ENCODE measurements at places on chromosomes 6 and 20. TPM values are rescaled to one million over a fixed set of nuclear protein-coding genes. Genes with fewer than 3 reads are reported as not detected.

DNA sequence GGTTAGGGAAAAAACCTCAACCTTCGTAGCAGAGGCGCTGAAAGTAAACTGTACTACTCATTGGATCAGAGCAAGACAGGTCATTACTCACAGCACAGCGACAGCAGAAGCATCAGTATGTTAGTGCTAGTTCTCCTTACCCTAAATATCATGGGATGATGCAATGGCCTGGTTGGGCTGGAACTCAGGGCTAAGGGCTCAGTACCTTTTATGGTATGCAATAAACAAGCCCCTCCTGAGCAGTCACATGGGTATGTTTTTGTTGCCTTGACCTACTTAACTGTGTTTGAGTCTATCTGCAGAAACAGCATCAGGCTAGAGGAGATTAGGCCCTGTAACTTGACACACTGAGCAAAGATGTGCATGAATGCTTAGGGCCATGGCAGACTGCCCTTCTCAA, 369.4 kb upstream of the IMPG1 start:
- no peak for DNase-seq

- peak; percentile 12 for DNase-seq
Measured at GRCh38 chr20:29873946-29874345, 1383.5 kb upstream of the DEFB115 start.

Gene PLCB1
- polyA plus RNA-seq, result 7.4 TPM

DNA sequence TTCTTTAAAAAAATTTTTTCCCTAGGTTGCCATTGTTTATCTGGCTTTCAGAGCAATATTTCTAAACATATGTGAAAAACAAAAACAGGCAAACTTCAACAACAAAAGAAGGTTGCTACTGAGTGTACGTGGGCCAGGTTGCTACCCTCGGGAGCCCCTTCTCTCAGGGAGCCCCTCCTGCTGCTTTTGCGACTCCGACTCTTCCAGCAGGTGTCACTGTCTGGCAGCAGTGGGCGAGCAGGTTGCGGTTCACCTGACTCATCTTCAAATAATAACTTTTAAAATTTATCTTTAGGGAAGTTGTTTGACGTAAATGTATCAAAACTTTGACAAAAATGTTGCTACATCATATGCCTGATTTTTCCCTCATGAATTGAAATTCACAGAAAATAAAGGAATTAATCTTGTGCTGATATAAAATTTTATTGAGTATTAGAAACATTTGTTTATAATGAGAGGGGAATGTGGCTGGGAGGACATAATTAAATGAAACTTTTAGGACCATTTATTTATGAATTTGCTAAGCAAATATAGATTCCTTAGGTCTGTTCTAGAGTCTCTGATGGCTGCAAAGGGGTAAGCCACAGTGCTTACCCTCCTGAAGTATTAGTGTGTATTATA, 138.8 kb downstream of the HIVEP1 start:
- no peak for DNase-seq

DNA sequence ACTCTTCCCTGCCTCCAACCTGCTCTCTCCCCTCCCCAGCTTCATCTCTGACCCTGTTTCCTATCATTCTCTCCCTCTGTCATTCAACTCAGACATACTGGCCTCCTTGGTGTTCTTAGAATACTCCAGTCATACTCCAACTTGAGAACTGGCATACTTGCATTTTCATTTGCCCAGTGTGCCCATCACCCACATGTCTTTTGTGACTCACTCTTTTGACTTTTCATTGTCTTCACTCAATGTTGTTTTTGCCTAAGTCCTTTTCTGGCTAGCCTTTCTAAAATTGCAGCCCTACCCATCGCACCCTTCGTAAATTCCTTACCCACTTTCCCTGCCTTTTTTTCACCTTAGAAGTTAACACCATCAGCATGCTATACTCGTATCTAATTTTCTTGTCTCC, 77.0 kb upstream of the CD2AP start:
- DNase-seq, result no peak

Gene TMEM14A
- polyA plus RNA-seq, result 21.0 TPM

DNA sequence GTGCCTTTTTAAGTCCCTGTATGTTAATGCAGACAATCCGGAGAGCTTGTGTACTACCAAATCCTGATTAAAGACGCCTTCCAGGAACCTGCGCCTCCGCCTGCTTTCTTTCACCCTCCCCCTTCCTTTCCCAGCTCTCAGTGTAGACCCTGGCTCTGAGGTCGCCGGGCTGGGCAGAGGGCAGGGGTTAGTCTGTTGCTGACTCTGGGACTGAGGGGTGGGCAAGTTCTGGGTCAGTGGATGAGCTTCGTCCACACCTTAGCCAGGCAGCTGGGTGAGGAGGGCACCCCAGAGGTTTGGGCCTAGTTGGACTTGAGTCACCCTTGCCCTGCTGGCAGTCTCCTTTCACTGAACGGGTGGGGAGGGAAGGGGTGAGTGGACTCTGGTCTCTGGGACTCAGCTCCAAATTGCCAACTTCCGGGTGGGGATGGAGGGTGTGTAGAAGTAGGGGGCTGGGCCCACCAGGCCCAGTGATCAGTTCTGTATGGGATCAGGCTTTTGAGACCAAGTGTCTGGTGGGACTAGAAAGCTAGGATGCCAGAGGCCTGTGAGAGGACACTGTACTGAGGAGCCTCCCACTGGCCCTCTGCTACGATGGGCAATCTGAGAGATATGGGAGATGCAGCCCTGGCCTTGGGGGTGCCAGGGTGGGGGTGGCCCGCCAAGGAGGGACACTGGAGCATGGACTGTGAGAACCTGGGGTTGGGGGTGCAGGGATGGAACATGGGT, 21.3 kb upstream of the SLC22A7 start:
- DNase-seq, result no peak

Gene POU3F2
- 0.58 TPM for polyA plus RNA-seq

DNA sequence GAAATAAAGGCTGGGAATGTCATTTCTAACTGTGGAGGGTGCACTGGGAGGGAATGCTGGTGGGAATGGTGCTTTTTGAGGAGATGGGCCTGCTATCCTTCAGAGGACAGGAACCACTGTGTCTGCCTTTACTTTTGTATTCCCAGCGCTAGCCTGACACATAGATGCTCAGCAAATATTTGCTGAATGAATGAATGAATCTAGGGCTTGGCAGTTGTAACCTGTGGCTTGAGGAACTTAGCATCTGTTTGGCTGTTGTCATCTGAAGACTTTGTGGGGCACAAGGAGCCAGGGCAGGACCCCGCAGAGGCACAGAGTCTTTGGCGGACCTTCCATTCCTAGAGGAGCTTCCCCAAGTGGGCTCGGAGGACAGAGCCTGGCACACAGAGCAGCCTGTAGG, 6.1 kb downstream of the TOX2 start:
- DNase-seq, result no peak

GRCh38 chr20:2292416-2293110, 3.2 kb upstream of the TGM3 start:
- DNase-seq, result no peak

Gene TBX18
- polyA plus RNA-seq, result 27.9 TPM

Gene SNPH
- 8.5 TPM for polyA plus RNA-seq

Gene PEX7
- 7.6 TPM for polyA plus RNA-seq

Gene ERMARD
- polyA plus RNA-seq, result 18.6 TPM

DNA sequence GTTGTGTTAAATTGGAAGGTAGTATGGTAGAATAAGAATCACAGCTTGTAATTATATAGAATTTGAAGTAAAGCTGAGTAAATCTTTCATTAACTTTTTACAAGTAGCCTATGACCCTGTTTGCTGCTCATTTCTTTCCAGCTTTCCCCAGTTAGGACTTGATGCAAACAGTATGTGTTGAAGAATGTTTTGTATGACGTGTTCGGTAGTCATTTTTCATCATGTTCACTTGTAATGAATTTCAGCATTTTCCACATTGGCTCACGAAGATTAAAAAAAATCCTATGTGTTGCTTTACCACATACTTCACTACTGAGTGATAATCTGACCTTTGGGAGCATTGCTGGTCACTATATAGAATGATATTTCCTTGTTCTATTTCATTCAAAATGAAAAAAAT, 162.4 kb downstream of the CDKAL1 start:
- peak; percentile 28 for DNase-seq

DNA sequence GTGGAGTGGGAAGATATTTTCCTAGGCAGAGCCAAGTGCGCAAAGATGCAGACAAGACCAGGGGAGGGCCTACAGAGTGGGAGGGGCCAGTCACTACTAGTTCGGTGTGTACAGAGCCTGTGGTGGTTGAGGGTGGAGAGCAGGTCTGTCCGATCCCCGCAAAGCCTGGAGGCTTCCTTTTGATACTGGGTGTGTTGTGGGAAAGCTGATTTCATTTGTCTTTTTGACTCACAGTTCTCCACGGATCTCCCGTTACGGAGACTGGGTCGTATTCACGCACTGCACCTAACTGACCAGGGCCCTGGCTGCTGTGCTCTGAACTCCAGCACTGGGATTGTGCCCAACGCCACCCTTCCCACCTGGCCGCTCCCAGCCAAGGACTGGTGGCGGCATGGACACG, 1.4 kb upstream of the TIAM2 start:
- no peak for DNase-seq

GRCh38 chr20:3405139-3405538, 2.3 kb downstream of the DNAAF9 start:
- no peak for DNase-seq

Gene SPATA25
- not detected for polyA plus RNA-seq

DNA sequence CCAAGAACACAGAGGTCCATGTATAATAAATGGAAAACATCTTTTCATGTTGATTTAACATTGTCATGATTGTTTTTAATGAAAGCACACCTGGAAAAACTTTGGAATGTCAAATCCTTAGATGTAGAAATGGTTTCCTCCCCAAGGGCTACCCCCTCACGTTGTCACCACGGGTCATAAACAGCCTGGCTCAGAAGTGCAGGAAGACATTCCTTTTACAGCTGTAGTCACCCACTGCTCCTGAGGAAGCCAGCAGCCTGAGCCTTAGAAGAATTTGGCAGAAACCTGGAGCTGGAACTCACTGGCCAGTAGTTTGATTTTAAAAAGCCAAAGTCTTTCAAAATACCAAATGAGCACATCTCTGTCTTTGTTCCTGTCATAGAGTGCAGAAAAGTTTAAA, 23.7 kb downstream of the ADGRF5 start:
- no peak for DNase-seq

Gene ENPP3
- polyA plus RNA-seq, result 0.94 TPM
